Glutamatergic neuron (in vitro differentiated cells): ENCODE measurements at places on chromosomes 7 and 10.

DNA sequence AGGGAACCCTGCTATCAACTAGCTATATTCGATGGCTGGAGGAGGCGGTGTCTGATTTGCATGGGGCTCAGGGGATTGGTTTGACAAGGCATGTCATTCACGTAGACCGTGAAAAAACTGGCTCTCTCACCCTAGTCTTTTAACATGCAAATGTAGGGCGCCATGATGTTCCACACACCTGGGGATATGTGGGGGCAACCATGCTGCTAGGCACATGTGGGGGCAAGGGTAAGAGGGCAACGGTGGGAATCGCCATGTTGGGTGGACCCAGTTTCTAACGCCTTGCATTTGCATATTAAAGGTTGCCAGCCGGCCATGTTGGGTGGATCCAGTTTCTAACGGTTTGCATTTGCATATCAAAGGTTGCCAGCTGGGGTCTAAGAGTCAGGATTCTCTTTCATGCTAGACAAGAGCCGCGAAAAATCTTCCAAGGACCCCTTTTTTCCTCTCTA lies 419.2 kb upstream of the NFE2L3 start:
- DNase-seq, result peak; percentile 34

DNA sequence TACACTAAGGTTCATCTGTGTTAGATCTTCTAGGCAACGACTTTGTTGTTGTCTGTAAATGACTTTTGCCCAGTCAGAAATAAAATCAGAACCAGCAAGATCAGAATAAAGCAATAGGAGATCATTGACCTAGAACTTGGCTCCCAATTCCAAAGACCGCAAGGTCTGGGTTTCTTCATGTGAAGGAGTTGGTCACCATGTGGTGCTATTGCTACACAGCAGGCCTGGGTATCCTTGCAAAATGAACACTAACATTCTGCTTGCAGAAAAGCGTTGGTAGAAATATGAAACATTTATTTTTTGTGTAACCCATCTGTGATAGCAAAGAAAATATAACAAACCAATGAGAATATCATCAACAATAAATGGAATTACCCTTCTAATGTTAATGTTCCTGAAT lies 831.0 kb downstream of the NXPH1 start:
- DNase-seq, result no peak

- DNase-seq, result no peak
Measured at GRCh38 chr7:156458011-156458410, 182.6 kb upstream of the RNF32 start.

DNA sequence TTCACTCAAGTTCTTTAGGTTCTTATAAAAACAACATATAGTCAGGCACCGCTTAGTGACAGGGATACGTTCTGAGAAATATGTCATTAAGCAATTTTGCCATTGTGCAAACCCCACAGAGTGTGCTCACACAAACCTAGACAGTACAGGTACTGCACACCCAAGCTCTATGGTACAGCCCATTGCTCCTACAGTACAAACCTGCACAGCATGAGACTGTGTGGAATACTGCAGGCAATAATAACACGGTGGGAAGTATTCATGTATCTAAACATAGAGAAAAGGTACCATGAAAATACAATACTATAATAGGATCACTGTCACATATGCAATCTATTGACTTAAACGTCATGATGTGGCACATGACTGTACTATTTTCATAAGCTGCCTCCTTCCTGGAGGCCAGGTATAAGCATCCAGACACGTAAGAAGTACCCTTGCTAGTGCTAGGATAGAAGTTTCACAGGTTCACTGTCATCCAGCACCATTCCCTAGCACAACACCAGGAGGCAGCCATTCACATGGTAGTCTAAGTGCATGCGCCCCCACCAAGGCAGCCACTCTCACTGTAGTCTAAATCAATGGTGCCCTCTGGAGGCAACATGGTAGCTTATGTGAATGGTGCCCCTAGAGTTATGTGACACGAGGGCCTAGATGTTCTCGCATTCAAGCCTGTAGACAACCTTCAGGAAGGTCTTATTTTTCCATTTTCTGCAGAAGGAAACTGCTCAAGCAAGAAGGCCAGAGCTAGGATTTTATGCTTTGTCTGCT lies 98.5 kb downstream of the ARHGAP22 start:
- DNase-seq, result no peak

- DNase-seq, result no peak
Measured at GRCh38 chr10:71694567-71694968, 25.0 kb downstream of the C10orf105 start.

- DNase-seq, result no peak
Measured at GRCh38 chr7:127620406-127621233, 2.7 kb upstream of the PAX4 start.

DNA sequence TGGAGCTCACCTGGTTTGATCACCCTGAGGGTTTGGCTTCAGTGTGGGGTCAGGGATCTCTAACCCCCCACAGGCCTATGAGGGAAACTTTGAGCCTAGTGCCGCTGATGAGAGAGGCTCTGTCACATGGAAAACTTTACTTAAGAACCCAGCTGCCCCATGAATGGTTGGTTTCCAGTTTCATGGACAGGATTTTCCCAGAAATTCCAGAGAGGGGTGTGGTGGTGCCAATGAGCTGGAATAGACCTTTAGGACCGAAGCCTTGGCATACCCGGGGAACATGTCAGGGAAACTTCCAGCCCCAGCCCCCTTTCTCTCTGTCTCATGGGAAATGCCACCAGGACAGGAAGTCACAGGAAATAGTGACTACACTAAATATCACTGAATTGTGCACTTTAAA lies 36.9 kb downstream of the AKR1B1 start:
- no peak for DNase-seq

GRCh38 chr10:88243836-88244730 lies 339.0 kb downstream of the RNLS start:
- DNase-seq, result no peak

DNA sequence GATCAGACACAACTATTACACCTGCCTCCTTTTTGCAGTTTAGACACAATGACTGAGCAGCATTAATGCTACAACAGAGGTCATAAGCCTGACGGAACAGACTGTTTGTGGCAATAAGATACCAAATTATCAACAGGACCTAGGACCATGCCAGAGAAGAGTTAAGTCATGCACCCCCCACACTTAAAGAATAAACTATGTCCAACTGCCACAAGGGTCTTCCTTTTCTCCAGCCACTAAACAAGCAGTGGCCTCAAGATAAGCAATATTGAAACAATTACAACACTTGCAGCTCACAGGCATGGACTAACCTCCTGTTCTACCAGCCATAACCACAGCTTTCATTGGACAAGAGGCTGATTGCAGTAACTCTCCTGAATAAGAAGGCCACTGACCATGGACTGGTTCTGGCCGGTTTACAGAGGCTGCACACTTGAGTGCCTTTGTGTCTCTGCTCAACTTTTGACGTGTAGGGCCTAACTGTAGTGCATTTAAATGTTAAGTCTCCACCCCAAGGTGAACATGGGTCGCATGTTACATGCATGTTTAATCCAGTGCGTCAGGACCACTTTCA lies 104.4 kb downstream of the STRA8 start:
- DNase-seq, result no peak

DNA sequence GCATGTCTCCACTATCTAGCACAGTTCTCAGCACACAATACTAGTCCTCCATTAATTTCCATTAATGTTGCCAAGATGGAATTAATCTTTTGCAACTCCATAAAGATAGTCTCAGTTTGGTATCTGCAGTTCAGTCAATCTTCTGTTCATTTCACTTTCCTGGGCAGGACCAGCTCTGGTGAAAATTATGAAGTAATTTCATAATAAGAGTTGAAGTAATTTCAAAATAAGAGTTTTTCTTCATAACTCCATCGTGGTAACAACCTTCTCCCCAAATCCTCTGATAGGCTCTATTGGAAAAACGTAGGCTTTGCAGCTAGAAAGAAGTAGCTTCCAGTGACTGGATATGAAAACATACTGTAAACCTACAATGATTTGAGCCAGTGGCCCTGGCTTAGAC lies 618.2 kb downstream of the TYW1 start:
- DNase-seq, result no peak

DNA sequence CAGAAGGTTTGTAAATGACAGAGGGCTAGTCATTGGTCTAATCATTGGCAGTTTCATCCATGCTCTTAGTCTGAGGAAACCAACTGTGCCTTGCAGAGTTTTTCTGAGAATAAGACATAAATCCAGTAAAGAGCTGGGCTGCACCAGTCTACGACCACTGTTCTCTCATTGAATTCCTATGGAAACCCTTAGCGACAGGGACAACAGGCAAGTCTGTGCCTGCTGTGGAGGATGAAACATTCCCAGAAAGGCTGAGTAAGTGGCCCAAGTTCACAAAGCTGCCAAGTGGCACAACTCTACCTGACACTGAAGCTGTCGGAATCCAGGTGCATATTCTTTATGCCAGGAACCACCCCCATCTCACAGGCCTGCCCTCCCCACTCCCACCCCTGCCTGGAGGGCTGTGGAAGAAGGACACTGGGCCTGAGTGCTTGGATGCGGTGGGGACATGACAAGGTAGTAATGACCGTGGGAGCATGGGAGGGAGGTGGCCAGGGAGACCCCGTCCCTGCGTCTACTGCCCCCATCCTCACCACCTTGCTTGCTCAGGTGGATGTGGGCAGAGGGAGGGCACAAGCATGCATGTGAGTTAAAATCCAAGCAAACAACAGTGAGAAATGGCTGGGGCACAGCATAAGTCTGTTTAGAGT lies 58.0 kb downstream of the VSTM4 start:
- no peak for DNase-seq

DNA sequence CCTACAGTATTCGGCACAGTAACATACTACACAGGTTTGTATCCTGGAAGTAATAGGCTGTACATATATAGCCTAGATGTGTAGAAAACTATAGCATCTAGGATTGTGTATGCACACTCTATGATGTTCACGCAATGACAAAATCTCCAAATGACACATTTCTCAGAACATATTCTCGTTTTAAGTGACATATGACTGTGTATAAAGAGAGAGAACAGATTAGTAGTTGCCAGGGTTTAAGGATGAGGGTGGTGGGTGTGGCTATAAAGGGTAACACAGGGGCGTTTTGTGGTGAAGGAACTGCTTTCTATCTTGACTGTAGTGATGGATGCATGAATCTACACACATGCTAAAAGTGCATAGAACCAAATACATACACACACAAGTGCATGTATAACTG lies 101.2 kb downstream of the ARL4A start:
- DNase-seq, result no peak

DNA sequence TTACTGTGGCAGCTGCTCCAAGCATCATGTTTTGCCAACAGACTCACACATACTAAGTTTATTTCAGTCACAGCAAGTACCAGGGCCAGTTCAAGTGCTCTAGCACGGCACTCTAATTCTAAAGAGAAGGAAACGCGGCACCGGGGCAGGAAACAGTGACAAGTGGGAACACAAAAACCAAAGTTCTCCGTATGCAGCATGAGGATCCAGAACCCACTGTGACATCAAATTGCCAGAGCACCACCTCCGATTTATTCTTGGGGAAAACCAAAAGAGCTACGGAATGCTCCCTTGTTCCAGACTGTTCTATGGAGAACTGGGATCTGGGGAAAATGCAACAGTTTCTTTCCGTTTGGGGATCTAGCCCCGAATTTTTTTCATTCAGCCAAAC lies 448 bp upstream of the PTER start:
- DNase-seq, result no peak

- DNase-seq, result no peak
Measured at GRCh38 chr7:26180792-26181198, 19.8 kb downstream of the HNRNPA2B1 start.

DNA sequence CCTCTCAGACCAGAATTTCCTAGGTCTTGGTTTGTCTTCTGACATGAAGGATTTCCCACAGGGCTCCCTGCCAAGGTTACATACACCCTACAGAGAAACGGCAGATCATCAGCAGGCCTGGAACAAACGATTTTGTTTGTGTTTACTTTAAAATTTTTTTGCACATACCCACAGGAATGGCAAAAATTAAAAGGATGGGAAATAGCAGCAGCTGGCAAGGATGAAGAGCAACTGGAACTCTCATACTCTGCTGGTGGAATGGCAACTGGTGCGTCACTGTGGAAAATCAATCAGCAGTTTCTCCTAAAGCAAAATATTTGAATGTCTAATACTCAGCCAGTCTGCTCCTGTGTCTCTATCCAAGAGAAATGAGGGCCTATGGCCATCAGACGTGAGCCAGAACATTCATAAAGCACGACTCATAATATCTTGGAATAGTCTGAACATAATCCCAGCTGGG lies 6.5 kb downstream of the BAIAP2L1 start:
- DNase-seq, result no peak

DNA sequence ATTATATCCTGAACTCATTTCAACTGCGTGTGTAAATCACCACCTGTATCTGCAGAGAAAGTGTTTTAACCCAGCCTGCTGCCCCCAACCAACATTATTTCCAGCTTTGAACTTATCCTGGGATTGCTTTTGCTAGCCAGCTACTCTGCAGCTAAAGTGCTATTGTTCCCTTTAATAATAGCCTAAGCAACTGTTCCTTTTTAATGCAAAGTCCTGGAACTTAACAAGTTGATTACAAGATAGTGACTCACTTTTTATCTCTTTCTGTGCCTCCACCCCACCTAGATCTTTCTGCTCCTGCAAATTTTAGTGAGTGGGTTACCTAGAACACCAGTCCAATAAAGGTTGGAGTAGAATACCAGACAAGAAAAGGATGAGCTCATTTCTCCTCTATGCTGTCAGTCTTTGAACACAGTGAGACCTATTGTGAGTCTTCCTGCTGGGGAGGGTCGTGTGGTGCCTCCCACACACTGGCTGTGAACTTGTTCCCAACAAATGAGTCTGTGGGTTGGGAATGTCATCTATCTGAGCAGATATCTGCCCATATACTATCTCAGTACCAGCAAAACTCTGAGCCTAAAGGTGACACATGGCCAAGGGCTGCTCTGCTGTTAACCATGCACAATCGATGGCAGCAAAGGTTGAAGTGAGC lies 137.7 kb downstream of the FAM204A start:
- no peak for DNase-seq

GRCh38 chr7:143177374-143178119 lies 5.7 kb upstream of the TAS2R39 start:
- DNase-seq, result no peak

- no peak for DNase-seq
Measured at GRCh38 chr7:29308424-29308823, 113.8 kb downstream of the CHN2 start.

DNA sequence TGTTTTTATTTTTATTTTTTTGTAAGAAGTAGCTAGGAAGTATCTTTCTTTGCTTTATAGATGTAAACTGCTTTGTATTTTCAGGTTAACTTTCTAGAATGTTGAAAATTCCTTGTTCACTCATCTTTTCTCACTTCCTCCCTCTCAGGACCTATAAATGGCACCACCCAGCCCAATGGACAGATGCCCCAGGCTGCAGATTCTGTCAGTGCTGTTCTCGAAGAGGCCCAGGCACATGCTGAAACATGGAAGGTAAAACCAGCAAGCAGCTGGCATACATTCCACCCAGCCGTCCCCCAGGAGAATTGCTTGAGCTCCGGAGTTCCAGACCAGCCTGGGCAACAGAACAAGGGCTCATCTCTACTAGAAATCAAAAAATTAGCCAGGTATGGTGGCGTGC lies 47.1 kb upstream of the PDSS1 start:
- DNase-seq, result peak; percentile 29

- no peak for DNase-seq
Measured at GRCh38 chr7:36615852-36616540, 108.3 kb downstream of the AOAH start.
